ENCODE measurements at places on chromosomes 11 and 22. TPM values are rescaled to one million over a fixed set of nuclear protein-coding genes. Genes with fewer than 3 reads are reported as not detected.

The PDE3B gene
- total RNA-seq: 162 TPM

DNA sequence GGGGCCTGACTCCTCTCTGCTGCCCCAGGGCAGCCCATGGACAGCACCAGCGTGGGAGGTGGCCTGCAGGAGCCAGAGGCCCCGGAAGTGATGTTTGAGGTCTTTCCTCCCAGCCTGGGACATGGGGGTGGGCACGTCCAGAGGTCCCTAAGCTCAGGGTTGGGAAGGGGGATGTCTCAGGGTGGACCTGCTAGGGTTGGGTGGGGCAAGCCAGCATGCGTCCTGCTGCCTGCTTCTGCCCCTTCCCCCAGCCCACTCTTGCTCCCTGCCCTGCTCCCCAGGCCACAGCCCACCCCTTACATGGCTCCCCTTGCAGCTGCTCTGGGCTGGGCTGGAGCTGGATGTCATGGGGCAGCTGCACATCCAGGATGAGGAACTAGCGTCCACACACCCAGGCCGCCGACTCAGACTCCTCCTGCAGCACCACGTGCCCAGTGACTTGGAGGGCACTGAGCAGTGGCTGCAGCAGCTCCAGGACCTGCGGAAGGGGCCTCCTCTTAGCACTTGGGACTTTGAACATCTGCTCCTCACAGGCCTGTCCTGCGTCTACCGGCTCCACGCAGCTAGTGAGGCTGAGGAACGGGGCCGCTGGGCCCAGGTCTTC, 1.3 kb downstream of the FAM180B start:
- no peak for DNase-seq

DNA sequence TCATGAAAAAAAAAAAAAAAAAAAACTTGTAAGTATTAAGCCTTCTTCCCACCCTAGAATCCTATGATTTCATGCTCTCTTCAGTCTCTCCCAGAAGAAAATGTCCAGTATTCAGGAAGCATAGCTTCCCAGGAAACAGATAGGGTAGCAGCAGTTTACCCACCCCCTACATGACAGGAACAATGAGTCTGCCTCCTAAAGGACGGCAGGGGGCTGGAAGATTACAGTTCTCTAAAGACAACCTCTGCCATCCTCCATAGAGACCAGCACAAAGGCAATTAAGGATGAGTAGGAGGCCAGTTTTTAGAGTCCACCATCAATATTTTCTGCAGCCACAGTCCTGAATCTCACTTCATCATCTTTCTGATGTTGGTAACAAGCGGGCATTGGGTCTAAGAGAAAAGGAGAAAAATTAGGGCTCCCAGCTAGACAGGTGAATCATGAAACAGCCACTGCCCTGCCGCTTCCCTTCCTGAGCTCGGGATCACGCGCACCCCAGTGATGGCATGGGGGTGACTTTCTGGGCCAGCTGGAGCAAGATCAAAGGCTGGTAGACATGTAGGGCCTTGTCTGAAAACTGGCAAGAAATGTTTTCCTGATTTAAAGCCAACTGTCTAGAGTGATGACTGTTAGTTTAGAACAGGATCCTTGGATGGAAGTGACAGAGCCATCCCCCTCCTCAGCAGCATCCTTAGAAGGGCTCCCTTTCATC, 322.8 kb downstream of the LARGE1 start:
- no peak for DNase-seq

DNA sequence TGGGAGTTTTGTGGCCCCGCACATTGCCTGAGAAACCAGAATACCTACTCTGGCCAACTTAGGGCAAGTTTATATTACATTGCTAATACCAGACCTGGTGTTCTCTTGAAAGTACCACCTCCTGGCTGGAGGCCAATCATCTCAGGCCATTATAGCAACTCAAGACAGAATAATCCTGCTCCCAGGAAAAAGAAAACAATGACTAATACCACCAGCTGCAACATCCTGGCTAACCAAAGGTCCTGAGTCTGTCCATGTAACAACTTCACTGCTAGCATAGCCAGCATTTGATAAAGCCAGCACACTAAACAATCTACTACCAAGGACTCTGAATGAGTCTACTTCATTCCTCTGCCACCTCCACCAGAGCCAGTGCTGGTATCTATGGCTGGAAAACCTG, 1298.7 kb upstream of the CNTN5 start:
- DNase-seq: no peak

The PANX1 gene
- 9.1 TPM for total RNA-seq

GRCh38 chr11:24760681-24761080, 263.8 kb downstream of the LUZP2 start:
- no peak for DNase-seq

DNA sequence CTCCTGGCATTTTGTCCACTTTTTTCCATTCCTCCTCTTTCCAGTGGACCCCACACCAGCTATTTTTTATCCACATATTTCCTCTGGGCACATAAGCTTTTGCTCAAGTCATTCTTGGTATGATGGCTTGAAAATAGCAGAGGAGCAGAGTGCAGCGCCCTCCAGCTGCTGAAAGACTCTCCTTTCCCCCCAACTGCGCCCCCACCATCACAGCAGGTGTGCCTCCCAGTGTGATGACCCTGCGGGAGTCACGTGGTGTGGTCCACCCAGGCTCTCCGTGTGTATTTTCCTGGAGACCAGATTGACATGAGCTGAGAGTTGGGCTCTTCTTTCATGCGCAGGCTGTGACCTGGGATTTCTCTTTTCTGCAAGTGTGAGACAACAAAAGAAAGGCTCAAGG, 1241.6 kb downstream of the TBC1D22A start:
- DNase-seq: no peak

- no peak for DNase-seq
These were observed 46.5 kb downstream of the FBLN1 start for GRCh38 chr22:45548991-45549761.

DNA sequence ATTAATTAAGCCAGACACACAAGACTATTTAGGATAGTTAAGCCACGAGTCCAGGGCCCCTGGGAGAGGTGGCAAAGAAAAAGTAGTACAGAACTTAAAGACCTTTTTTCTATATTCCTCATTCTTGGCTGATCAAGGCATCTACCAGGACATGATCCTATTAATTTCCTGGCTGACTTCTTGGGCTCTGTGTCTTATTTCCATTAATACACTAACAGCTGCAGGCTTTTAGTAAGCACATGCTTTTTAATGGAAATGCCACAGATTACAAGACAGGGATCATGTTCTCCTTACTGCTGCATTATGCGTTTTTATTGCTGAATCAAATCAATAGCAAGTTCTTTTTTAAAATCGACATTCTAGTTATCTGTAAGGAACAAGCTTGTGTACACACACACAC, 35.2 kb downstream of the BTG4 start:
- DNase-seq: no peak

The SCT gene
- not detected for total RNA-seq

GRCh38 chr11:9280655-9281301, 15.6 kb upstream of the DENND5A start:
- DNase-seq: peak; percentile 37

The MFRP gene
- total RNA-seq: not detected

GRCh38 chr11:33227578-33228261, 29.5 kb upstream of the HIPK3 start:
- no peak for DNase-seq

The ARHGAP8 gene
- total RNA-seq: 4.7 TPM

The OR51B2 gene
- total RNA-seq: not detected

DNA sequence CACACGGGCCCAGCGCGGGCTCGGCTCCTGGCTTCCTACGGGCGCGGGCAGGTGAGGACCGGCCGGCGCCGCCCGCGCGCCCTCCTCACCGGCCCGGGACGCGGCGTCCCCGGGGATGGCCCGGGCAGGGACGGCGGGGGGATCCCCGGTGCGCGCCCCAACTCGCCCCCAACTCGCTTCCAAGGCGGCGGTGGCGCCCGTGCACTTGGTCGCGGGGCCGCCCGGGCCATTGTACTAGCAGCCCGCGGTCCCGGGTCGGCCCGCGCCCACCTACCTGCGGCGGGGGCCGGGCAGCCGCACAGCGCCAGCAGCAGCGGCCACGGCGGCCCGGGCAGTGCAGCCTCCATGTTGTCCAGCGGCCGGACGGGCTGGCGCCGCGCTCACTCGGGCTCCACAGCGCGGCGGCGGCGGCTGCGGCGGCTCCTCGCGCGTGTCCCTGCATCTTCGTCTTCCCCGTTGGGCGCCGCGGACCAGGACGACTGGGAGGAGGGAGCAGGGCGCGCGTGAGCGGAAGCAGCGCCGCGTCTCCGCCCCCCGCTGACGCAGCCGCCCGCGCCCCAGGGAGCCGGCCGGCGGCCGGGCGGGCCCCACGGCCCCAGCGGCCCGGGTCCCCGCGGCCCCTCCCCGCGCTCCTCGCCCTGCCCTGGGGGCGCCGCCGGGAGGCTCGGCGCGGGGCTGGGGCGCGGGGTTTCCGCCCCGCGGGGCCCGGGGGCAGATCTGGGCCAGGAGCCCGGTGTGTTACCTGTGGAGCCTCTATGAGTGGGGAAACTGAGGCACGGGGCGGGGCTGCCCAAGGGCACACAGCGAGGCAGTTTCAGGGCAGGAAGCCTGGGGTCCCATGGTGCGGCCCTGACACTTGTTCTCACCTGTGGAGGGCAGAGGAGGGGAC, 159.3 kb upstream of the GRK3 start:
- peak; percentile 42 for DNase-seq

The FOLR2 gene
- not detected for total RNA-seq

The SLC22A9 gene
- total RNA-seq: not detected

The HBG1 gene
- not detected for total RNA-seq

- DNase-seq: no peak
These were observed 35.5 kb downstream of the RNF141 start for GRCh38 chr11:10505278-10506007.

The NCAM1 gene
- 1.8 TPM for total RNA-seq

DNA sequence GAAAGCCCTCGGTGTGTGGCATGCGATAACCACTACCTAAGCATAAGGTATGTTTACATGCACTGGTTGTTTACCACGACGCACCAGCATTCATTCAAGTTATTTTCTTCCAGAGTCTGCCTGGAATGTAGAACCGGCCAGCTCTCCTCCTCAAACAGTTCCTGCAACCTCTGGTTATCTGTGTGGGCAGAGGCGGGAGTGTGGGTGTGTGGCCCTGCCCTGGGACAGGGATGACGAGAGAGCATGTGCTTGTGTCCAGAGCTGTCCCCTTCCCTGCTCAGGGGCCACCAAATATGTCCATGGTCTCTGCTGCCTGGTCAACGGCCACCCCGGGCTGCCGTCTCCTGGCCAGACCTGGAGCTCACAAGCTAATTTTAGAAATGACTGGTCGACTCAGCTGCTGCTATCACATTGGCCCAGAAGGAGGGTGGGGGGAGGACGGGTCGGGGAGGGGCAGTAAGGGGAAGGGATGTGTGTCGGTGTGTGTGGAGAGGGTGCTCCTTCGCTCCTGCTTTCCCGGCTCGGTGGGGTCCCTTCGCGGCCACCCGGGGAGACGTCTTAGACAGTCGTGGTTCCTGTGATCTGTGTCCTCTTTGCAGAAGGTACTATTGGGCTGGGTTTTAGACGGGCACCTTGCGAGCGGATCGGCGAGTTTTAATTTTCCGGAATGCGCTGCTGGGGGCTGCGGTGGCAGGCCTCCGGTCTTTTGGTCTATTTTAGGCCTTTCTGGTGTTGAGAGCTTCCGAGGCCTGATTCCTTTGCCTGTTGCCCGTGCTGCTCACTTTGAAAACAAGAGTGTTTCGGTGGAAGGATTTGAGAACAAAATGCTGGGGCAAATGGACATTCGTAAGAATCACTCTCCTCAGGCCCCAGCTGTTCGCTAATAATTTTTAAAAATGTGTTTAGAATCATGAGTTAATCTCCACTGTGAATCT, at the start of gene MYO18B:
TSS of gene MYO18B (plus strand) at position 497 of the 935 bp plus-strand sequence. CDS start 18,905 bp downstream, outside the sequence.
- DNase-seq: no peak

All from T-cell (primary cell).